ENCODE measurements at places on chromosomes 5 and 9.

GRCh38 chr5:136055612-136056309 is 27.0 kb downstream of the TGFBI start:
- DNase-seq = no peak

- DNase-seq = no peak
Measured at GRCh38 chr5:56827049-56827448, 11.7 kb downstream of the MAP3K1 start.

- no peak for DNase-seq
Measured at GRCh38 chr5:31901807-31902530, 263.0 kb downstream of the PDZD2 start.

DNA sequence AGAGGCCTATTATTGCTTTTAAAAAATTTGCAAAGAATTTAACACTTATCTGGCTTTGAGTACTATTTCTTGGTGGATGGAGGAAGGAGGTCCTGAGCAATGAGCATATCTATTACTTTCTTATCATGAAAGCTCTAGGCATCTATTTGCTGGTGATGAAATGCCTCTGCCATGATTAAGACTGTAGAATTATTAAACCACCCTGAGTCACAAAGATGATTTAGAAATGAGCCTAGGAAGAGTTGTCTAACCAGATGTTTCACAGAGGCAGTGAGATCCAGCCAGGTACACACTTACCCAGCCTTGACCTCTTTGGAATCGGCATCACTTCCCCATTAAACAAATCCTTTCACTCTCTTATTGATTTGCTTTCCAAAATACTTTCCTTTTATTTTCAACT is 304.4 kb upstream of the KIF2A start:
- no peak for DNase-seq

DNA sequence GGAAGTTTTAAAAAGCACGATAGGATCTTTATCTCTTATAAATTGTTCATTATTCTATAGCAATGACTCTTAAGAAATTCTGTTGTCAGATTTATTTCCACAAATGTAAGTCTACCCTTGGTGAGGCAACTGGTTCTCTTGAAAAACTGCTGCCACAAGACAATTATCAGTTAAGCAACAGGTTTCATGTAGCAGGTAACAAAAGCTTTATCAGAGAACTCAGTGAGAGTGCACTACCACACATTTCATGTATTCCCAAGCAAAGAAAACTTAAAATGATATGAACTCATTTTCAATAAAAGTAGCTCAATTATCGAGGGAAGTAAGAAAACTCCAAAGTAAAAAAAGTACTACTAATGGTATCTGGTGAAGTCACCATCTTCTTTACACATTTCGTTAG is 9.4 kb downstream of the NR6A1 start:
- no peak for DNase-seq

- no peak for DNase-seq
Measured at GRCh38 chr9:79581794-79582193, 10.0 kb downstream of the TLE4 start.

- peak; percentile 17 for DNase-seq
Measured at GRCh38 chr5:138726848-138727247, 26.4 kb upstream of the CTNNA1 start.

DNA sequence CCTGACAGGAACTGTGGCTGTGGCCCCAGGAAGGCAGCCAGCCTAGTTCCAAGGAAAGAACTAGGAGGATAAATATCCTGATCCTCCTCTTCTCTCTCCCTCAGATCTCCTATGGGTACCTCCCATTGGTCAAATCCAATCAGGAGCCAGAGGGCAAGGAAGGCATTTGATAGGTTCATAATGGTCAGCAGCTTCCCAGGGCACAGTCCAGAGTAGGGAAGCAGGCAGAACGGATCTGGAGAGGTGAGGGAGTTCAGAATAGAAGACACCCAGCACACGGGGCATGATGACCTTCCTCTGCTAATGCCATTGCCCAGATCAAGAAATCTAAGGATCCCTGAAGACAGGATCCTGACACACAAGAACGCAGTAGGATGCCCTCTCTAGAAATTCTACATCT is 8.6 kb downstream of the ABLIM3 start:
- no peak for DNase-seq

GRCh38 chr5:127184851-127185250 is 105.7 kb upstream of the MEGF10 start:
- DNase-seq = no peak

DNA sequence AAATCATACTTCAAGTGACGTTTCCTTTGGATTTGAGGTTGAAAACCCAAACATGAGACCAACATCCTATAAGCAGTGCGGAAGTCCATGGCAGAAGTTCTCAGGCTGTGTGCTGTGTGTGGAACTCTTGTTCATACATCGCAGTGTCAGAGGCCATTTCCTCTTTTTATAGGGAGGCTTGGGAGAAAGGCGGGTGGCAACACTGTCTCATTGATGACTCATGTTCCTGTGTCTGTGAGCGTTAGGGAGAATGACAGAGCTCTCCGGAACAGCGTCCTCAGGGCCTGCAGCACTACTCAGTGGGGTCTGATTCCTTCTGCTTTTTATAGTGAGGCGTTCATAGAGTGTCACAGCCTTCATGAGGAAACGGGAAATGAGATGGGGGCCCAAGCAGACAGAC is 98.8 kb upstream of the BASP1 start:
- no peak for DNase-seq

- DNase-seq = no peak
Measured at GRCh38 chr9:127950513-127951289, 13.0 kb upstream of the DPM2 start.

GRCh38 chr5:173331956-173332479 is 3.8 kb upstream of the STC2 start:
- DNase-seq = peak; percentile 84

- no peak for DNase-seq
Measured at GRCh38 chr5:172043865-172044264, 37.4 kb upstream of the FBXW11 start.

DNA sequence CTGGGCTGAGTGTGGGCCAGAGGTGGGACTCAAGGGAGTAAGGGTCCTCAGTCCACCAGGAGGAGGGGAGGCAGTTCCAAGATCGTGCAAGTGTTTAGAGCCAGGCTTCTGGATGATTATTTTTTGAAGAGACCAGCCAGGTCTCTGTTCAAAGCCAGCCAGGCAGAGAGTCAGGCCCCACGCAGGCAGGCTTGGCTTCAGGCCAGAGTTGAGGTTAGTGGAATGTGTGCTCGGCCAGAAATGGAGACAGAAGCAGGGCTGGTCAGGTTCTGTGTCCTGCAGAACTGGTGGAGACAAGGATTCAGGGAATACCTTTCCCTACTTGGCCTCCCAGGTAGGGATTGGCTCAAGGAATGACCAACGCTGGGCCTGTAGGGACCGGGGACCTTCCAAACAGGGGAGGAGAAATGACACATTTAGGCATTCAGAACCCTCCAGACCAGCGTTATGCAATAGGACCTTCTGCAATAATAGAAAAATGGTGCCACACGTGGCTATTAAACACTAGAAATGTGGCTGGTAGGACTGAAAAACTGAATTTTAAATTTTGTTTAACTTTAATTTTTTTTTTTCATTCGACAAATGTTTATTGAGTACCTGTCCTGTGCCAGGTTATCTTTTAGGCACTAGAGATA is 106.2 kb downstream of the CMYA5 start:
- DNase-seq = no peak

GRCh38 chr5:146751781-146752401 is 126.7 kb downstream of the PPP2R2B start:
- peak; percentile 69 for DNase-seq

- no peak for DNase-seq
Measured at GRCh38 chr5:103617090-103617489, 54.5 kb upstream of the NUDT12 start.

- DNase-seq = no peak
Measured at GRCh38 chr9:38424918-38425317, 664 bp upstream of the IGFBPL1 start.

- no peak for DNase-seq
Measured at GRCh38 chr5:77590347-77590746, 48.2 kb downstream of the OTP start.

GRCh38 chr5:30620481-30621085 is 572.9 kb upstream of the CDH6 start:
- DNase-seq = no peak

DNA sequence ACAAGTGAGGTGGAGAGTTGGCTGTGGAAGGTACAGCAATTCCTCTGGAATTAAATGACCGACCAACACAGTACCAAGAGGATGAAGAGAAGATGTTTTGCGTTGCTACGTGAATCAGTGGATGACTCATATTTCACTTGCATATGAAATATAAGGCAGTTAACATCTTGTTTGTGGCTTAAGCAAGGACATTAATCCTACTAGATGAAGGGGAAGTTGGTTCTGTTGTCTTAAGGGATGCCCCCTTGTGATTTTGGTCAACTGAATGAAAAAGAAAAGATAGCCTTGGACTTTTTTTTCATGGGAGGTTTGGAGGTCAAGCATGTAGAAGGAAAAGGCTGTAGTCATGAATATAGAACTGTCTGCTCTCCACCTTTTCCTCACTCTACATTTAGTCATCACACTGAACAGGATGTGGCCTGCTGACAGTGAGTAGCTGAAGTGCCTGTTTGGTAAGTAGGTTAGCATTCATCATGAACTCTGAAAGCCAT is 33.9 kb downstream of the VLDLR start:
- peak; percentile 20 for DNase-seq

DNA sequence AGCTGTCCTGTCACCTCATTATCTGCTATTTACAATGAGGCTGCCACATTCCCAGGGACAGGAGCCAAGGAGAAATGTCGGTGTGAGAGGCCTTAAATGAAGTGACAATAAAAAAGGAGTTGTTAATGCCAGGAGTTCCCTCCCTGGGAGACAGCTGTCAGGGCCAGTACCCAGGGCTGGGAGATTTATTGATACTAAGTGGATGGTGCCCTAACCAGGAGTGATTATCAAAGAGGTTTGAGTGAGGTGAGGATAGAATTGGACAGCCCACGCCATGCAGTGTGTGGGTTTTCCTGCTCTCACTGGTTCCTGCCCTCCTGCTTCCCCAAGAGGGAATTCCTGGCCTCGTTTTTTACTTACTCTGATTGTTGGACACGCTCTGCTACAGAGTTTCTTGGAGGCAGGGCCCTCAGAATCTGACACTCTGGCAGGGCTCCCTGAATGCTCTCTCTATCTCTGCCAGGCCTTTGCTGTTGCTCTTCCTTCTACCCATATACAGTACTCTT is 150.8 kb downstream of the GRIA1 start:
- DNase-seq = no peak

DNA sequence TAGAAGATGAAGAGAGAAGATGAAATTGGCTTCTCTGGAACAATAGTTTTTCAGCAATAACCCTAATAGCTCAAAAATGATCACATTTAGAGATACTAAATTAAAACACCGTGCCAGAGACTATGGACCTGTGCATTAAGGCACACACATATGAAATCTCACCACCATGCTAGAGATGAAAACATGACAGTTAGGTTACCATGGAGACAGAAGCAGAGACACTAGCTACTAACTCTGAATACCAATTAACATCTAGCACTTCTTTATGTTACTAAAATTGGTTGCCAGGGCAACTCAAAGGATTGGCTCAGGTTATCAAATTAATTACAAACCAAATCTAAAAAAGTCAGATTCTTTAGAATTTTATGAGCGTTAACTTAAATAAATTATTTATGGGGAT is 337.7 kb downstream of the PLK2 start:
- no peak for DNase-seq

- no peak for DNase-seq
Measured at GRCh38 chr5:14699807-14700400, 35.4 kb downstream of the OTULIN start.

DNA sequence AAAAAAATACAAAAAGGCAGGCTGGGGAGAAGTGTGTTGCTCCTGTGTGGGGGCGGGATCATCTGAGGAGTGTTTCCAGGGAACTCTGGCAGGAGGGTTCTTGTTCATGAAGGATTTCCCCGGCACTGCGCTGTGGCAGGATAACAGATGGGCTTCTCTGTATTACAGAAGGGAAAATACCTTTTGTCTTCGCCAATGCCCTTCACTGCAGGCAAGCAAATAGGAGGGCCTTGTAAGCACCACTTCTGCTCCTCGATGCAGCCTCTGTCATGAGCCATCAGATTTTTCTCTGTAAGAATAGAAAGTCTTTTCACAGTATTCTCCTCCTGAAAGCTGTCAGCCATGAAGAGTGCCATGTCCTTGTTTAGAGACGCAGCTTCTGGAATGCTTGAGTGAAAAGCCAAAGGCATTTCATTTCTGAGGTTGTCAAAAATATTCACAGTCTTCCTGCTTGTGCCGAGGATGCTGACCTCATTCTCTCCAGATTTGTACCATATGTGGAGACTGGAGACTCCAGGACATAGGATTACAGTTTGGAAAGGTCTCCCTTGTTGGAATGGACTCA is 294.0 kb downstream of the YTHDC2 start:
- DNase-seq = no peak

DNA sequence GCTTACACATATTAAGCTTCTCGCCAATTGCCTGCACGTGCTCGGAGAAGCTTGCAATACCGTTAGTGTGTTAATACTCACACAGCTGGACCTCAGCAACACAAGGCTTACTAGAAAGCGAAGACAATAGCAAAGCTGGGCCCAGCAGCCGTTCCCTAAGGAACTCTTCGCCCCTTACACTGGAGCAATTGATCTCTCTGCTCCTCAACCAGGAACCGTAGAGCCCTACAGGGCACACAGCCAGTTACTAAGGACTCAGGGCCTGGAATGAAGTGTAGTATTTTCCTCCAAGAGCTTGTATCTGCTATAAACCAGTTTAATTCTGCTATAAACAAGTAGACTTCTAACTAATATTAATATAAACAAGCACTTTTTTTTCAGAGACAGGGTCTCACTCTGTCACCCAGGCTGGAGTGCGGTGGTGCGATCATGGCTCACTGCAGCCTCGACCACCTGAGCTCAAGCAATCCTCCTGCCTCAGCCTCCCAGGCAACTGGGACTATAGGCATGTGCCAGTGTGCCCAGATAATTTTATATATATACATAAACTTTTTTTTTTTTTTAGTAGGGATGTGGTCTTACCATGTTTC is 67.0 kb upstream of the SIMC1 start:
- no peak for DNase-seq

- no peak for DNase-seq
Measured at GRCh38 chr5:142248853-142249462, 75.9 kb downstream of the SPRY4 start.

GRCh38 chr5:125595095-125595494 is 828.1 kb upstream of the GRAMD2B start:
- DNase-seq = no peak

DNA sequence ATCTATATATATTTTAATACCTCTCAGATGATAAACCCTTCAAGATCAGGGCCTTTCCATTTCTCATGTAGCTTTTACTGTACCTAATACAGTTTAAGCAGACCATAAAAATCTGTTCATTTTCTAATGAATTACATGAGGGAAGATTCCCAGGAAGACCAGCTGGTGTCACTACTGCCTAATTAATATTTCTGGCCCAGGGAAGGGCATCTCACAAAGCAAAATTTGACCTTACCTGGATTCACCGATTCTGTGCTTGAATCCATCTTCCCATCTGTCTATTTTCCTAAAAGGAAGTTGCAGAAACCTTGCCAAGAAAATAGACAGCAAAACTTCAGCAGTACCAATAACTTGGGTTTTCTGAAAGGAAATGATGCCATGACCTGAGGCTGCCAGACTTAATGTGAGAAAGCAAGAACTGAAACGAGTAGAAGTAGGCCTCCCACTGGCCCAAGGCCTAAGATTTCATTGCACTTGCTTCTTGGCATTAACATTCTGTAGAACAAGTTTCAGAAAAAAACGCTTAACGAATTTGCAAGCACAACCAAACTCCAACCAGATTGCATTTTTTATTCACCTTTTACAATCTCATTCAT is 83.0 kb upstream of the GLIS3 start:
- DNase-seq = no peak
